ENCODE measurements at places on chromosomes 5 and 9.

GRCh38 chr9:127968700-127969383 is 11.9 kb downstream of the EEIG1 start:
- DNase-seq: no peak

GRCh38 chr9:108093773-108094675 is 604.5 kb upstream of the KLF4 start:
- no peak for DNase-seq

DNA sequence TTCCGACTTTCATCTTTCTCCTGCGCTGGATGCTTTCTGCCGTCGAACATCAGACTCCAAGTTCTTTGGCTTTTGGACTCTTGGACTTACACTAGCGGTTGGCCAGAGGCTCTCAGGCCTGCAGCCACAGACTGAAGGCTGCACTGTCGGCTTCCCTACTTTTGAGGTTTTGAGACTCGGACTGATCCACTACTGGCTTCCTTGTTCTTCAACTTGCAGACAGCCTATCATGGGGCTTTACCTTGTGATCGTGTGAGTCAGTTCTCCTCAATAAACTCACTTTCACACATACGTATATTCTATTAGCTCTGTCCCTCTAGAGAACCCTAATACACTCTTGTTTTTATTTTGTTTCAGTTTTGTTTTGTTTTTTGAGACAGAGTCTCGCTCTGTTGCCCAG is 10.3 kb downstream of the FKBP15 start:
- DNase-seq: no peak

- no peak for DNase-seq
Observed at GRCh38 chr5:92222449-92222848, 839.3 kb upstream of the ARRDC3 start.

- no peak for DNase-seq
Observed at GRCh38 chr9:81150016-81150625, 539.2 kb downstream of the TLE1 start.

- no peak for DNase-seq
Observed at GRCh38 chr5:109486200-109486804, 76.5 kb upstream of the PJA2 start.

GRCh38 chr9:70205366-70206020 is 53.3 kb upstream of the SMC5 start:
- DNase-seq: no peak

GRCh38 chr9:117290856-117291622 is 123.8 kb downstream of the ASTN2 start:
- no peak for DNase-seq

- no peak for DNase-seq
Observed at GRCh38 chr5:134595458-134595838, 37.2 kb downstream of the SAR1B start.

GRCh38 chr5:122972877-122973276 is 63.6 kb downstream of the PPIC start:
- DNase-seq: no peak

- DNase-seq: no peak
Observed at GRCh38 chr5:112059579-112060135, 302.7 kb upstream of the NREP start.

DNA sequence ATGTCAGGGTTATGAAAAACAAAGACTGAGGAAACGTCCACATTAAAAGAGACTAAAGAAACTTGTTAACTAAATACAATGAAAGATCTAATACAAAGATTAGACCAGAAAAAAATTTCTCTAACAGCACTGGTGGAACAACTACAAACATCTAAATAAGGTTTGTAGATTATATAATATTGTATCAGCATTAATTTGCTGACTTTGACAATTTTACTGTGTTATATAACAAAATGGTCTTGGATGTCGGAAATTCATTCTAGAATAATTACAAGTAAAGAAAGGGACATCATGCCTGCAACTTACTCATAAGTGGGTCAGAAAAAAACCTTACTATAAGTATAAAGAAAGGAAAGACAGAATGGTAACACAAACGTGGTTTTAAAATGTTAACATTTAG is 50.1 kb downstream of the PJA2 start:
- DNase-seq: no peak

DNA sequence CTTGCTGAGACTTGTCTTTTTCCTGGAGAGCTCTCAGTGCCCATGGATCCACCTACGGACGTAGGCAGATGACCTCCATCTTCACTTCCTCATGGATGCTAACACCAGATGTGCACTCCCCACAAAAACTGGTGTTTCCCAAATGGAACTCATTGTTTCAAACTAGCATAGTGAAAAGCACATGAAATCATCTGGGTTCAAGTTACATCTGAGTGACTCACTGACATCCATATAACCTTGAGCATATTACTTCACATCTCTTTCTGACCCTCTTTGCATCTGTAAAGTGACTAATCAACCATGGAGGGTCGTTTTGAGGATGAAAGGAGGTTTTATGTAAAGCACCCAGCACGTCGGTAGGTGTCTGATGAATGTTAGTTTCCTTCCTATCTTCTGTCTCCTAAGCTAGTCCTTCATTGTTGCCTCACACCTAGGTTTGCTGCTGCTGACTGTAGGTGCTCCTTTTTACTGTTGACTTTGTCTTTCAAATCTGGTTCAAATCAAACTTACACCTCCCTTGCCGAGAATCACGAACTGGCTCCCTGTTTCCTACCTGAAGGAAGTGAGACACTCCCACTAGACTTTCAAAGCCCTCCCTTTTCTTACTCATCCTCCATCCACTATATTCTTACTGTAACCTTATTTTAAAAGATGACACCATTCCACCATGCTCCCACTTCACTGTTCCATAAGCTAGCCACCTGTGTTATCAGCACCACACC is 10.3 kb downstream of the OCLN start:
- no peak for DNase-seq

DNA sequence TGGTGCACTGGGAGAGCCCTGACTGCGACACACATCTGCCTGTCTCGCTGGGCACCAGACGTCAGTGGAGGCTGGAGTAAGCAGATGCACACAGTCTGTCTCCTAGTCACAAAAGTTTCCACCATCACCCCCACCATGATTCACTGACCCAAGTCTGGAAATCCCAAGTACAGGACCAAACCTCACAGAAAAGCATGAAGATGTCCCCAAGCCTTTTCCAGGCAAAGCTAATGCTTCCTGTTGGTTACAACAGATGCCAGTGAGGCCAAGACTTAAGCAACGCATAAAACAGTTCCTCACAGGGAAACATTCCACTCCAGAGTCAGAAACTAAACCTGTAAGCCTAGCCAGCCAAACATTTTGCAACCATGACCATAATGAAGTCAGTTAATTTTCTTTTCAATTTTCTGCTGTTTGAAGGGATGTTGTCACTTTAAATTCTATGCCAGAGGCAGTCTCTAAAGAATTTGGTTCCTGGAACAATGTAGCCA is 259.3 kb upstream of the SLC30A5 start:
- no peak for DNase-seq

- DNase-seq: no peak
Observed at GRCh38 chr9:78777747-78778146, 480.8 kb downstream of the PSAT1 start.

- peak; percentile 64 for DNase-seq
Observed at GRCh38 chr9:34701769-34702736, 7.9 kb downstream of the CCL21 start.

DNA sequence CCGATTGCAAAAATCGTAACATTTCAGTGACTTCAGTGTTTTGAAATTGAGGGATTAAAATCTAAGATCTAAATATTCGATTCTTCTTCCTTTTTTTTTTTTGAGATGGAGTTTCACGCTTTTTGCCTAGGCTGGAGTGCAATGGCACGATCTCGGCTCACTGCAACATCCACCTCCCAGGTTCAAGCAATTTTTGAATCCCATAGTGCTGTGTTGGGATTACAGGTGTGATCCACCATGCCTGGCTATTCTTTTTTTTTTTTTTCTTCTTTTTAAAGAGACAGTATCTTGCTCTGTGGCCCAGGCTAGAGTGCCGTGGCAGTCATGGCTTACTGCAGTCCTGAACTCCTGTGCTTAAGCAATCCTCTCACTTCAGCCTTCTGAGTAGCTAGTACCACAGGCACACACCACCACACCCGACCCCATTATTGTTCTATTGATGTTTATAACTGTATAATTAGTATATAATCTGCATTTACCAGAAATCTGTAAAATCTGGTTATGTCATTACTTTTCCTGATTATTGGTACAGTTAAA is 42.7 kb downstream of the NSD1 start:
- no peak for DNase-seq

GRCh38 chr9:133543772-133544467 is 9.4 kb downstream of the ADAMTSL2 start:
- DNase-seq: no peak

DNA sequence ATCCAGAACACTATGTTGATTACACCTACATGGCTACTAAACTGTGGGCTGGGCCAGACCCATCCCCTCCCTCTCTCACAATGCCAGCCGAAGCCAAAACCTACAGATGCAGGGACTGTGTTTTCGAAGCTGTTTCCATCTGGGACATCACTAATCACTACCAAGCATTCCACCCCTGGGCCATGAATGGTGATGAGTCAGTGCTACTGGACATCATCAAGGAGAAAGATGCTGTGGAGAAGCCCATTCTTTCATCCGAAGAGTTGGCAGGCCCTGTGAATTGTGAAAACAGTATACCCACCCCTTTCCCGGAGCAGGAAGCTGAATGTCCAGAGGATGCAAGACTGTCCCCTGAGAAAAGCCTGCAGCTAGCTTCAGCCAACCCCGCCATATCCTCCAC is 65.0 kb downstream of the ZNF462 start:
- DNase-seq: no peak

DNA sequence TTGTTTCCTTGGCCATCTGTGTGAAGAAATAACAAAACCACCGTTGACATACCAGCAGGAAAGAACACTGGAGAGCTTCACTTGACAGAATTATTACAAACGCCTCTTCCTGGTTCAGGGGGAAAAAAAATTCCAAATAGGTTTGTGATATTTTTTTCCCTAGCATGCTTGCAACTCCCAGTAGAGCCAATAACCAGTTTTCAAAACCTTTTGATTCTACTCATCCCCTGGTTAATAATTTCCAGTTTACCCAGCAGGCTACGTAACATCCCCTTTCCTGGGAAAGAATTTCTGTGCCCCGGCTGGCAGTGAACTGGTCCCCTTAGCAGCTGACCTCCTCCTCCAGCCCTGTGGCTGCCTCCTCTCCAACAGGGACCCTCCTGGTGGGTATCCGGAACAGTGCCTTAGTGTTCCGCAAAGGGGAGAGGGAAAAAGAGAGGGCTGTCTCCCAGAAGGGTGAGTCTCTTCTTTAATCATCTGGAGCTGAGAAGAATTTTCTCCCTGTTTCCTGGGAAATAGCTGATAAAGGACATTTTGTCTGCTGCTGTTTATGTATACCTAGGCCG is 72.8 kb upstream of the BOD1 start:
- DNase-seq: no peak

DNA sequence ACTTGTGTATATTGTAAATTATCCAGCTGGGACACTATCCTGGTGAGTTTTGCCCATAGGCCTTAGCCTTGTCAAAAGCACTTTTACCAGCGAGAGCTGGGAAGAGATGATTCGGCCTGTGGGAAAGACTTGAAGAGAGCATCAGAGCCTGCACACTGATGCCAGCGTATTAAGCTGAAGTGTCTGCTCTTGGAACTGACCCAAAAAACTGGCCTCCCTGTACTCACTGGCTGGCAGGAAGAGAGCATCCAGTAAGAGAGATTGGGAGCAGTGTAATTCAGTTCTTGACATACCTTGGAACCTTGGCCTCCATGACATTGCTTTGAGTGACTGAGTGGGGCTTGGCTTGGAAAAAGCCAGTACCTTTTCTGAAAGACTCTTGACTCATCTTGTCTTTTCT is 73.7 kb downstream of the ZNF462 start:
- DNase-seq: no peak

DNA sequence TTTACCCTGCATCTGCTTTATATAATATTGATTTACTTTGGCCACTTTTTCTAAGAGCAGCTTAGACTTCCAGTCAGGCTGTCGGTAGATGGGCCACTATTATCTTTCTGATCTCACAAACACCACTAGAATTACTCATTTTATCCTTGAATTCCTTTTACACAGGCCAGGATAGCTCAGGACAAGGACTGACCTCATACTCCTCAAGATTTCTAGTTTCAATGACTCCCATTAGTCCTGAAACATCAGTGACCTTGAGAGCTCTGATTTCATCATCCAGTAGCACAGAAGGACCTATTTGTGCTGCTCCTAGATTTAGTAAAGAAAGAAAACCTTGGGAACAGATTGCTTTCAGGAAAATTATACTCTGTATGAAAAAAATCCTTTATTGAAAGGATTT is 727.9 kb upstream of the PTPRD start:
- no peak for DNase-seq

DNA sequence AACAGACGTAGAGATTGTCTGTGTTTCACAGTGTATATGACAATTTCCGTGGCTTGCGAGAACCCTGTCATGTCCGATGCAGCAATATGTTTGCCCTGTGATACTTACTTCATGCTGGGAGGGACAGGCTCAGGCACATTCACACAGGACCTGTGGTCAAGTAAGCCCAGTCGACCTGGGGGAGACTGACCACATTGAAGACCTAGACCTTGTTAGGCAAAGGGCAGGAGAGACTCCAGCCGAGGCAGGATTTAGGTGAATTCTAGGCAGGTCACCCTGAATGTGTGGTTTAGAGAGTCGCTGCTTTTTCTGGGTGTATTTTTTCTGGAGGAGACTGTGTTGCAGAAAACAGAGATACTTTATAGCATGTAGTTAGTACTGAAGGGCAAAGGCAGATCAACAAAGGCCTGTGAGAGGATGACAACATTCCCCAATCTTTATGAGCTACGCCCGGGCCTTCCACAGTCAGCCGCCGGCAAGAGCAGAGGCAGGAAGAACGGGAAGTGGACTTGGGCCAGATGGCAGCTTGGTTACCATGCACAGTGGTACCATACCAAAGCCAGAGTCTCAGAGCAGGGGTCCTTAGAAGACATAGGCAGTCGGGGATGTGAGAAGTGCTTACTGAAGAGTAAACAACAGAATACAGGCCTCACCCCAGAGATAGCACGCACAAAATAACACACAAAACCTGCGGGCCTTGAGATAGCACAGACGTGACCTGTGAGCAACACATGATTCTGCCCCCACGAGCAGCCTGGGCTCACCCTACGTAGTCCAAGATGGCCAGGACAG is 220.7 kb downstream of the CACNA1B start:
- no peak for DNase-seq

- DNase-seq: no peak
Observed at GRCh38 chr9:106928350-106928749, 65.4 kb downstream of the ZNF462 start.

DNA sequence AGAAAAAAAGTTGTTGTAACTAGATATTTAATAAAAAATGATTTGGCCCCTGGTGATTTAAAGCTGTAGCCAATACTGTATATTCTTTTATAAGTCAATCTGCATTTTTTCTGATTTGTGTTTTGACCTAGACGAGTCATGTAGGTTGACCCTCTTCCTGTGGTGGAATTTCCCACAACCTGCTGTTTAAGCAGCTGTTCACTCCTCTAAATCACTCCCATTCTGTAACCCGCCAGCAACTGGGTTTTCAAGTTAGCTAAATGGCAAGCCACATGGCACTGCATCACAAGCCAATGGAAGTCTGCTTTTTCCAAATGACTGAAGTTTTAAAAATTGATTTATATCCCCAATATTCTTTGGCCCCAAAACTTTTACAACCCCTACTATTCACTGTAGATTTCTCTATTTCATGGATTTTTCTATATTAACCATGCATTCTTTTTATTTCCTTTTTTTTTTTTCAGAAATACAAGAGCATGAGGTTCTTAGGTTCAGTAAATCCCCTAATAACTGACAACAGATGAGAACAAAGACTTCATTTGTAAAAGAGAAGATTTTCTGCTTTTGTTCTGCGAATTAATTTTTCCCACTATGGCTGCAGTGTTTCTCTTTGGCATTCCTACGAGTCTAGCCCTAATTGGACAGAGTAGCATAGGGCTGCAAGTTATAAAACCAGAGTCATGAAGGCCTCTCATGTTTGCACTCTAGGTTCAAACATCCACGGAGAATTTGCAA is 184.5 kb upstream of the TLE4 start:
- DNase-seq: no peak

All from activated CD4-positive, alpha-beta T cell treated with anti-CD3 and anti-CD28 coated beads, Interleukin-2, amount 50 U/mL, for 24 hours (primary cell).